ENCODE measurements at places on chromosomes 13 and 19.
A peak's percentile ranks its signal among the peaks of the same experiment; 100 is the strongest.

GRCh38 chr13:48505597-48506091 lies 27.2 kb downstream of the RCBTB2 start:
- DNase-seq: peak; percentile 91

DNA sequence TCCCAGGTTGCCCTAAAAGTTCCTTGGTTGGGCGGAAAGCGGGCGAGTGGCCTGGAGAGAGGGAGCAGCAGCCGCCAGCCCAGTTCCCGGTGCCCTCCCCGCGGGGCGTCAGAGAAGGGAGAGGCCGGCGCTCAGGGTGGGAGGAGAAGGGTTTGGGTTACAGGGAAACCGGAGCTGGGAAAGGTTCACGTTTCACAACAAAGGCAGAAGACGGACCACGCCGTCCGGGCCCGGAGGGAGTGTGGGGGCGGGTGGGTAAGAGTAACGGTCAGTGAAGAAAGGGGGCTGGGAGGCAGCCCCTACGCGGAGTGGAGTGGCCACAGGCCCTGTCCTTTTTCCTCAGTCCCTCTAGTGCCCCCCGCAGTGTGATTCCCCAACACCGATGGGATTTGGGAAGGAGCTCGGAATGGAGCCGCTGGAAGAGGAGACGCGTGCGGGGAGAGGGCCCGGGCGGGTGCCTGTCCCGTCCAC lies 1.6 kb downstream of the SIX5 start:
- DNase-seq: no peak

- DNase-seq: no peak
These were observed 310.0 kb upstream of the KLF12 start for GRCh38 chr13:74444161-74444571.

DNA sequence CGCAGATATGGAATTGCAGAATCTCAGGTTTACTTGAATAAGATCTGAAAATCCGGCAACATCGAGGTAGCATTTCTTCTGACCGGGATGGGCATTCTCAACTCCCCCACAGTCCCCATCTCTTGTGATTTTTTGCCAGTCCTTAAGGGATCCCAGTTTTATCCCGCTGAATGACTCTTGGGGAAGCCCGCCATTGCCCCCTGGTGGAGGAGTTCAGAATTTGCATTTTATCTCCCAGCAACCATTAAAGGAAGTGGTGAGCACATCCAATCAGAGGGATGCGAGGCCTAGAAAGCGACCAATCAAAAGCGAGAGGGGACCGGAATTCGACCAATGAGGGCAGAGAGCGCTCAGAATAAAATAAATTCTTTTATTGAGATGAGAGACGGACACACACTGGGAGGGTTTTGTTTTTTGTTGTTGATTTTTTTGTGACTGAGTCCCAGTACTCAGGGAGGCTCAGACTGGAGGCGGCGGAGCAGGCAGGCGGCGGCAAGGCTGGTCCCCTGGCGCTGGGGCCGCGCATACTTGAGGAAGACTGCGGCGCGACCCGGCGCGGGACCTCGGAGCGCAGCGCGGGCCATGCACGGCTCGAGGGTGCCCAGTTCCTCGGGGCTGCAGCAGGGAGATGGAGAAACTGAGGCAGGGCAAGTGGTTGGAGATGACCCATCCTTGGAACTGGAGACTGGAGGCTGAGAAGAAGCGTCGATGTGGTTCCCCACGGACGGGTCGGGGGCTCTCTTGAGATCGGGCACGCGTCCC lies 3.9 kb upstream of the TTC9B start:
- peak; percentile 68 for DNase-seq

DNA sequence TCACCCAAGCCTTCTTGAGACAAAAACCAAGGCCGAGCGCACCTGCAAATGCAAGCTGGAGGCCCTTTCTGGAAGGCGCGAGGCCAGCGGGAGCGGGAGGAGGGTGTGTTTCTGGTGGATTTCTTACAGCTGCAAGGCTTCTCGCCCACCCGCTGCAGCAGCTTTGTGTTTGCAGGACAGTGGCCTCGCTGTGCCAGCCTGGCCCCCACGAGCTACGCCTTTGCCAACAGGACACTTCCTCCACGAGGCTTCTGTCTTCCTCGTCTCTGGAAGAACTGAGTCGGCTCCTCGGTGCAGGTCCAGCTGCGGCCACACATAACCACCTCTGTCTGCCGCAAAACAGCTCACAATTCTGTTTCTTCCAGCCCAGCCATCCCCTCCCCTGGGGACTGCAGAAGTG lies 10.1 kb downstream of the ATCAY start:
- DNase-seq: no peak

DNA sequence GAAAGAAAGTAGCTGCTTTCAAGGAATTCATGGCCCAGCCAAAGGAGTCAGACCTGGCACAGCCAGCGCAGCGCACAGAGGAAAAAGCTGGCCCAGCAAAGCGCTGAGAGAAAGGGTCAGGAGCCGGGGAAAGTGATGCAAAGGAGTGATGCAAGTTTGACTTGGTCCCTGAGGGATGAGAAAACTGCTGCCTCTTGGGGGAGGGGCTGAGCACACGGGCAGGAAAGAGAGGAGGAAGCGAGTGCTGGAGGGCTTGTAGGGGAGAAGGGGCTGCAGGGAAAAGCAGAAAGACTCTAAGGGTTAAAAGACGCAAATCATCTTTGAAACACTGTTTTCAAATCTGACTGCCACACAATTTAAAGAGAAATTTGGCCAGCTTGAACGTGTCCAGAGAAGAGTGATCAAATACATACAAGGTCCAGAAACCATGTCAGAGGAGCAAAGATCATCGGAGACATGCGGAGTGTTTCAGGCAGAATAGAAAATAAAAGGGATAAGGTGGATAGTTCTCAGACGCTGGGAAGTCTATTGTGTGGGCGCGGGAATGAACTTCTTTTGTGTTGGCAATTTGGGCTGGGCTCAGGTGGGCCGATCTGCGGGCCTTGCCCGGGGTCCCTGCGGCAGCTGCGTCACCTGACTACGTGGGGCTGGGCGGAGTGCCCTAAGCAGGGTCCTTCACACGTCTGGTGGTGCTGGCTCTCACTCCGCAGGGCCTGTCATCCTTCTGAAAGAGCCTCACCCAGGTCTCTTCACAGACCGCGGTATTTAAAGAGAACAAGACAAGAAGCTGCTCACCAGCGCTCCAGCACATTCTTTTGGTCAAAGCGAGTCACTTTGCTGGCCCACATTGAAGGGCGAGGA lies 18.1 kb downstream of the N4BP2L1 start:
- DNase-seq: no peak

- peak; percentile 41 for DNase-seq
These were observed 607 bp upstream of the SYNE4 start for GRCh38 chr19:36009220-36009619.

- no peak for DNase-seq
These were observed 5.9 kb upstream of the DCAF15 start for GRCh38 chr19:13946414-13946813.

- no peak for DNase-seq
These were observed 80.6 kb upstream of the CLDN10 start for GRCh38 chr13:95471960-95472359.

- no peak for DNase-seq
These were observed 82.4 kb downstream of the KCTD12 start for GRCh38 chr13:76803831-76804230.

- DNase-seq: no peak
These were observed 28.4 kb downstream of the PSG1 start for GRCh38 chr19:42850981-42851717.

- DNase-seq: peak; percentile 64
These were observed at the start of gene CBARP for GRCh38 chr19:1237754-1238368. Gene CBARP (minus strand): TSS chr19:1238005. CDS start chr19:1236100, 1,905 bp downstream.

GRCh38 chr19:3984908-3985642 lies at the start of gene EEF2:
Gene EEF2 (minus strand): TSS chr19:3985463. CDS start chr19:3985380, 83 bp downstream.
- DNase-seq: peak; percentile 92

- no peak for DNase-seq
These were observed 509.5 kb downstream of the SLITRK1 start for GRCh38 chr13:83372786-83373185.

GRCh38 chr13:99477493-99477892 lies 23.8 kb upstream of the TM9SF2 start:
- DNase-seq: no peak

DNA sequence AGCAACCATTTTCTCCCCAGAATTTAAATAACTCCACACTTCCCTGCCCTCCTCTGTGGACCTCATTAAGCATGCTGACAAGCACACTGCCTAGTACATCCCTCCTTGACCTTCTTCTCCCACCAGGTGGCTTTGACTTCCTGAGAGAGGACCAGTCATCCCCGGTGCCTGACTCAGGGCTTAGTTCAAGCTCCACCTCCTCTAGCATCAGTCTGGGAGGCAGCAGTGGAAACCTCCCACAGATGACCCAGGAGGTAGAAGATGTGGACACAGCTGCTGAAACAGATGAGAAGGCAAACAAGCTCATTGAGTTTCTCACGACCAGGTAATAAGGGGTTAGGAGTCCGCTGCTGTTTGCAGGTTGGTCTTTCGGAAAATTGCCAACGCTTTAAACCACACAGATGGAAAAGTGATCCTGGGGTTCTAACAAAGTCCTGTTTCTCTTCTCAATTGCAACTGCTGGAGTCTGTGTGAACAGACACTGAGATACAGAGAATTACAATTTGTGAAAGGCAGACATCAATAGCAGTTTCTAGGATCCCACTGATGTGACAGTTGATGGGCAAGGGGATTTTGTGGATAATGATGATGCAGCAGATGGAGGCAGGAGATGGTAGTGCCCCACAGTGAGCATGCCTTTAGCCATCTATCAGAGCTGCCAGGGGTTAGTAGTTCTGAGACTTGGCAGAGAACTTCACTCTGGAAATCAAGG lies 86.7 kb downstream of the ZAR1L start:
- no peak for DNase-seq

GRCh38 chr13:95349267-95349666 lies 48.0 kb upstream of the ABCC4 start:
- no peak for DNase-seq

GRCh38 chr13:46717275-46717674 lies 79.7 kb downstream of the ESD start:
- DNase-seq: no peak

- DNase-seq: no peak
These were observed 10.3 kb downstream of the ACTN4 start for GRCh38 chr19:38657633-38658222.

DNA sequence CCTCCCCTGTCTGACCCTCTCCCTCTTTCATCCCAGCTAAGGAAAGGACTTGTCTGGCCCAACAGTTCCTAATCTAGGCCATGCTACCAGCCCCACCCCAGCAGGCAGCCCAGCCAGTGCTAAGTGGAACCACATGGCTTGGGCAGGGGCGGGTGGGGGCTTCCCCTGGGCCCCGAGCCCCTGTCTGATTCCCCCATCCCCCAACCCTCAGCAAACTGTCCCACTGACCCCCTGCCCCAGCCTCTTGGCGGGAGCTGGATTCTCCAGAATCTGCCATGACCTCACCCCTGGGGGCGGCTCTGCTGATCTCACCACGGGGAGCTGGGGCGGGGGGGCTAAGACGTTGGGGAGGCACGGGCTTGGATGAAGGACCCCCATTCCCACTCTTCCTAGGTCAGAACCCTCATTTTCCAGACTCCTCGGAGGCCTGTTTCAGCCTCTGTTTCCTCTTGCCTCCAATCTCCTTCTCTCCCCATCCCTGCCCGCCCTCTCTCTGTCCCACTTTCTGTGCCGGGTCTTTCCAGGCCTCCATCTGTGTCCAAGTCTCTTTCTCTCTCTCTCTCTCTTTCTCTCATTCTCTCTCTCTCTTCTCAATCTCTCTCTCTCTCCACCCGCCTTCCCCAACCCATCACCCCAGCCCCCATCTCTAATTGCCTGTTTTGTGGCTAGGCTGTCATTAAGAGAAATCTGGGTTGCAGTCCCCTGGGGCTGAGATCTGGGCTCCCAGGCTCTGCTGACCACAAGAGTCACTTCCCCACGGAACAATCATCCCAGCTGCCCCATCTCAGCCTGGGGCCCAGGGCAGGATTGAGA lies 2.7 kb downstream of the COL5A3 start:
- no peak for DNase-seq

- no peak for DNase-seq
These were observed at the start of gene FPR3 for GRCh38 chr19:51794885-51795490. Gene FPR3 (plus strand): TSS chr19:51795157. CDS start chr19:51823749, 28,592 bp downstream.

DNA sequence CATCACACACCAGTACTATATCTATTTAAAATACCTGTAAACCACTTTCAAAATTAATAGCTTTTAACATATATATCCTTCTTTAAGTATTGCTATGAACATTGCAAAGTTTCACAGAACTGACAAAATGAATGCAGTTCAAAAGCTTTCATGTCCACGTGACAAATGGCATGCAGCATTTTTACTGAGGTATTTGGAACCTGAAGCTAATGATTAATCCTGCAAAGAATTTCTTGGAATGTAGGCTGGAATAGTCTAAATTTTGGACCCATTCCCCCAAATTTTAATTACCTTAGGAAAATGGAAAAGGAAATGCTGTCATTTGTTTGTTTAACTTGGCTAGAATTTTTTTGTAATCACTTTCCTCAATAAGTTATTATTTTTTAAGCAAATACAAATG lies 423.8 kb upstream of the GPC6 start:
- DNase-seq: no peak

DNA sequence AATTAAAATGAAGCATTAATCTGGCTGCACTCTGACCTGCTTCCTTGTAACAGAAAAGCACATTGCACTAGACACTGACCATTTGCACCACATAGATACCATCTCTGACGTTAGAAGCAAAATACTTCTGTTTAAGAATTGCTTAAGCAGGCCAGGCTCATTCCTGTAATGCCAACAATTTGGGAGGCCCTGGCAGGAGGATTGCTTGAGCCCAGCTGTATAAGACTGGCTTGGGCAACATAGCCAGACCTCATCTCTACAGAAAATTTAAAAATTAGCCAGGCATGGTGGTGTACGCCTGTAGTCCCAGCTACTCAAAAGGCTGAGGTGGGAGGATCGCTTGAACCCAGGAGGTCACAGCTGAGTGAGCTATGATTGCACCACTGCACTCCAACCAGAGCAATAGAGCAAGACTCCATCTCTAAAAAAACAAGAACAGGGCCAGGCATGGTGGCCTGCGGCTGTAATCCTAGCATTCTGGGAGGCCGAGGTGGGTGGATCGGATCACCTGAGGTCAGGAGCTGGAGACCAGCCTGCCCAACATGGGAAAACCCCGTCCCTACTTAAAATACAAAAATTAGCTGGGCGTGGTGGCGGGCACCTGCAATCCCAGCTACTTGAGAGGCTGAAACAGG lies 7.0 kb upstream of the TLE6 start:
- no peak for DNase-seq

GRCh38 chr19:8021374-8021773 lies 15.9 kb upstream of the ELAVL1 start:
- DNase-seq: no peak

DNA sequence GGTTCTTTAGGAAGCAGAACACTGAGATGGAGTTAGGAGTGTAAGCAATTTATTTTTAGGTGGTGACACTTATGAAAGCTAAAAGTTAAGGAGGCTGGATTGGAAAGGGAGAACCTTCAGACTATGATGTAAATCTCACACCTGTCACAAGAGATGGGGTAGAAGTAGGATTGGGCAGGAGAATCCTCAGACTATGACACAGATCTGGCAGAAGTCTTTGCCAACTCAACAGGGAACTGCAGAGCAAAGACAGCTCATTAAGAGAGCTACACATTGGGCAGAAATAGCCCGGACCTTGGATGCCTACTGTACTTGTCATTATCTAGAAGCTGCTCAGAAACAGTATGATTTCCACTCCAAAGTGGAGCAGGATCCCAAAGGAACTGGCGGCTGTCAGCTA lies 134.4 kb downstream of the DNAJC15 start:
- DNase-seq: no peak
